ENCODE measurements at places on chromosomes 11 and 22.

DNA sequence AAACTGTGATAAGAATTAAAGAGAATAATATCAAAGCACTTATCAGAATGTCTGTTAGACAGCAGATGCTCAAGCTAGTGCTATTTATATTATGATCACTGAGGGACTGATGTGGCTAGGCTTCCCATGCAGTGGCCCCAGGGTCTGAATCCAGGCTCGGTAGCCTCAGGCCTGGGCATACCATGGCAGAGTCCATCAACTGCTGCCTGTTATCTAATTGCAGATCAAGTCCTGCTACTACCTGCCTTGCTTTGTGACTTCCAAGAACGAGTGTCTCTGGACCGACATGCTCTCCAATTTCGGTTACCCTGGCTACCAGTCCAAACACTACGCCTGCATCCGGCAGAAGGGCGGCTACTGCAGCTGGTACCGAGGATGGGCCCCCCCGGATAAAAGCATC lies 57.5 kb downstream of the TIMP3 start:
- DNase-seq = no peak

- DNase-seq = no peak
These were observed 171.2 kb downstream of the OPCML start for GRCh38 chr11:133360860-133361688.

- no peak for DNase-seq
These were observed 101.3 kb downstream of the TBC1D22A start for GRCh38 chr22:46863794-46864193.

DNA sequence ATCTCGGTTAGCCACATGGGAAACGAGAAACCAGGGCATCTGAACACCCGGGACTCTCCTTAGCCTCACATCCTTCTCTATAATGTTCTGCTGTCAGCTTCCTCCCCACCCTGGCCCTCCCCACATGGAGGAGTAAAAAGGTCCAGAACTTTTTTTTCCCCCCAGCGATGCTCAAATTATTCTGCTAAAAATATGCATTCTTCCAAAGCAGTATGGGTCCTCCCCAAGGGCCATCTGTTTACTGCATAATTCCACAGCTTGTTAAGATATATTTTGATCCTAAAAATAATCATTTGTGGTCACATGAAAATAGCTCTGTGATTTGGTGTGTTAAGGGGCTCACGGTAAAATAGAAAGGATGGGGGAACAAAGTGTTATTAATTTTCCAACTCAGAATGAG lies 281.5 kb upstream of the NARS2 start:
- no peak for DNase-seq

DNA sequence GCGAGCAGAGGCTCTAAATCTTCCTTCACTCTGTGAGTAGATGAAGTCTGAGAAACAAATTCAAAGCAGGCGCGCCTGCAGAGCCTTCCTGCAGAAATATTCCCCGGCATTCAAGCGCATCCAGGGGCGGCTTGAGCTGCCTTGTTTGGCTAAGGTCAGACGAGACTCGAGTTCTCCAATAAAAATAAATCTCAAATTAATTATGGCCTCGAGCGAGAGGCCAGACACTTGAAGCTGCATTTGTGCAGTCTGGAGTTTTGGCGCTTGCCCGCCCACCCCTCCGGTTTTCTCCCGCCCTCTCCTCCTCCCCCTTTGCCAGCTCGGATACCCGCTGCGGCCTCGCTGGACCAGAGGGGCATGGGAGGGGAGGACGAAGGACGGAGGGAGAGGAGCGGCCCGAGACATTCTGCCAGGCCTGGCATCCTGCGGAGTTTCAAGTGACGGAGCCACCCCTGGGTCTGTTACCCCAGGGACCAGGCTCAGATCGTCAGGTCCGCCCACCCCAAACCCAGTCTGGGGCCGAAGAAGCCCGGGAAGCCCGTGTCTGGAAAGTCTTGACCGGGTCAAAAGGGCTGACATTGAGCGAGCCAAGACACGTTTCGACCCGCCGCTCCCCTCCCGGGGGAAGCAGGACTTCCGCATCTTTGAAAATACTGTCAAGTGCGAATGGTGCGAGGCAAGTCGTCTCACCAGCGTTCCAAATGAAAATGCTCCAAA lies 3.8 kb upstream of the FLI1 start:
- DNase-seq = no peak
